Sciatic nerve (tissue), 2 donors: ENCODE measurements at places on chromosomes 3 and 15. TPM values are rescaled to one million over a fixed set of nuclear protein-coding genes. Genes with fewer than 3 reads are reported as not detected.

DNA sequence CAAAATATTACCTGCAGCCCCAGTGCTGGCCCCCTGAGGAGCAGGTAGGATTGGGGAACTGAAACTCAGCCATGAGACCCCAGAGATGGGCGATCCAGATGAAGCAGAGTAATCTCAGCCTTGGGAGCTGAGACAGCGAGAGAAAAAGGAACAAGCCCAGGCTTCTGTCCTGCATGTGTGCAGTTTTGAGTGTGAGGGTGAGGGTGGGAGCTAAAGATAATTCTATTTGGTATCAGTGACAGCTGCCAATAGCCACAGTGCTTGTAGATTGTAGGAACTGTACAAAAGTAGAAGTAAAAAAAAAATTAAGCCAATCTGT lies 5.9 kb downstream of the ATP8B4 start:
- DNase-seq = no peak

DNA sequence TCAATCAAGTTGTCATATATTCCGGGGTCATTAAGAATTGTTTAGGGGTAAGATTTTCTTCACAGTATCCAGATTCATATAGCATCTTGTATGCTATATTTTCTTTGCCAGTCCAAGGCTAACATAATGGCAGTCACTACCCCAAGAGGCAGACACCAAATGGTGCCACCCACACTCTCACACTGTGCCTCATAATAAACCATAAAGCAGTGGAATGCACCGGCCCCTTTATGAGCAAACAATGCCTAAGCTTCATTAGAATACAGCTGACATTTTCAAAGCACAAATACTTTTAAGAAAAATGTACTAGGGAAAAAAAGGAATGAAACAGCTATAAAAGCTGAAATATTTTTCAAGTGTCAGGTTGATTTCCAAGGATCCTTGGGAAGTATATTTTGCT lies 121.6 kb downstream of the TFDP2 start:
- DNase-seq = no peak

GRCh38 chr3:27311400-27311799 lies 57.8 kb downstream of the NEK10 start:
- DNase-seq = no peak

Gene EIF4G1
- total RNA-seq = 248 TPM

GRCh38 chr15:49383266-49383665 lies 39.8 kb upstream of the FGF7 start:
- DNase-seq = no peak

Gene TMC3
- 0.13 TPM for total RNA-seq
